ENCODE measurements at places on chromosomes 4 and X. TPM values are rescaled to one million over a fixed set of nuclear protein-coding genes. Genes with fewer than 3 reads are reported as not detected.

DNA sequence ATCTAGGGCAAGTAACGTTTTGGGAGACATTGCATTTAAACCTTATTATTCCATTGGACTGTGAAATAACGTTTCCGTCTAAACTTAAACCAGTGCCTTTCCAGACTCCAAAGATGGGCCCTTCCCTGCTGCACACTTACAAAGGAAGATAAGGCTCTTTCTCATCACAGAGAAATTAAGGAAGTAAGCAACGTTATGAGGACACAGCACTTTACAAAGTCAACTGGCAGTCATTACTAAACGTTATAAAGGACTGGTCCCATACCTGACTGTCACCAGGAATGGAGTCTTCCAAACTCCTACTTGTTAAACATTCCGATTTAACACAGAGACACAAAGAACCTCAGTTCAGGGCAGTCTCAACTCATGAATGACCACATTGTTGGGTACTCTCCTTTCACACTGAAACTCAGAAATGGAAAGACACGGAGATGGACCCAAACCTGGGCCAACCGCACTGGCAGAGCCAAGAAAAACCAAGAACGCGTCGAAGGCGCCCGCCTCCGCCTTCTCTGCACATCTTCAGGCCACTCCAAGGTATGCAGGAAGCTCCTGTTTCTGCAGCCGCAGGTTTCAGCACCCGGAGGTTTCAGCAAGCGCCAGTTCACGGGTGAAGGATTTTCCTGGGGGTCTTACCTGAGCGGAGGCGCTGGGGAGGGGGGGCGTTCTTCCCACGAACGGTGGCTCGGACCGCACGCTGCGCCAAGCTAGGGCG lies 670 bp downstream of the PAPSS1 start:
- no peak for DNase-seq

DNA sequence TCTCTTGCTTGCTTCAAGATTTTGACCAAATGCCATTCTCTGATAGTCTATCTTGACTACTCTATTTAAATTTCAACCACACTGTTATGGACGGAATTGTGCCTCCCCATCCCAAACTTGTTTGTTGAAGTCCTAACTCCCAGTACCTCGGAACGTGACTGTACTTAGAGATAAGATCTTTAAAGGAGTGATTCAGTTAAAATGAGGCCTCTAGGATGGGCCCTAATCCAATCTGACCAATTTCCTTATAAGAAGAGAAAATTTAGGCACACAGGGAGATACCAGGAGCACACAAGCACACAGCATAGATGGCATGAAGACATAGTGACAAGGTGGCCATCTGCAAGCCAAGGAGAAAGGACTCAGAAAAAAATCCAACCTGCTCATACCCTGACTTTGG lies 269.9 kb downstream of the KCNIP4 start:
- no peak for DNase-seq

ESX1 gene
- 0.08 TPM for polyA plus RNA-seq

CXCL1 gene
- polyA plus RNA-seq: 0.75 TPM

DNA sequence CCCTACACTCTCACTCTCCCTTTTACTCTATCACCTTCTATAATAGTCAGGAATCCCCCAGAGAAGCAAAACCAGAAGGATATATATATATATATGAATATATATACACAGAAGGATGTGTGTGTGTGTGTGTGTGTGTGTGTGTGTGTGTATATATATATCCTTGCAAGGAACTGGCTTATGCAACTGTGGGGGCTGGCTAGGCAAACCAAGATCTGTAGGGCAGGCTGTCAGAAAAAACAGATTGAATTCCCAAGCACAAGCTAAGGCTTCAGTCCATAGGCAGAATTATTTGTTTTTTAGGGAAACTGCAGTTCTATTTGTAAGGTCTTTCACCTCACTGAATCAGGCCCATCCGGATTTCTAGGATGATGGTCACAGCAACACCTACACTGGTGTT lies 13.0 kb upstream of the KLHL2 start:
- DNase-seq: no peak

PIR gene
- 3.2 TPM for polyA plus RNA-seq

PABPC1L2A gene
- polyA plus RNA-seq: not detected

- DNase-seq: peak; percentile 33
These were observed 157.9 kb downstream of the DHRSX start for GRCh38 chrX:2342874-2343273.

DNA sequence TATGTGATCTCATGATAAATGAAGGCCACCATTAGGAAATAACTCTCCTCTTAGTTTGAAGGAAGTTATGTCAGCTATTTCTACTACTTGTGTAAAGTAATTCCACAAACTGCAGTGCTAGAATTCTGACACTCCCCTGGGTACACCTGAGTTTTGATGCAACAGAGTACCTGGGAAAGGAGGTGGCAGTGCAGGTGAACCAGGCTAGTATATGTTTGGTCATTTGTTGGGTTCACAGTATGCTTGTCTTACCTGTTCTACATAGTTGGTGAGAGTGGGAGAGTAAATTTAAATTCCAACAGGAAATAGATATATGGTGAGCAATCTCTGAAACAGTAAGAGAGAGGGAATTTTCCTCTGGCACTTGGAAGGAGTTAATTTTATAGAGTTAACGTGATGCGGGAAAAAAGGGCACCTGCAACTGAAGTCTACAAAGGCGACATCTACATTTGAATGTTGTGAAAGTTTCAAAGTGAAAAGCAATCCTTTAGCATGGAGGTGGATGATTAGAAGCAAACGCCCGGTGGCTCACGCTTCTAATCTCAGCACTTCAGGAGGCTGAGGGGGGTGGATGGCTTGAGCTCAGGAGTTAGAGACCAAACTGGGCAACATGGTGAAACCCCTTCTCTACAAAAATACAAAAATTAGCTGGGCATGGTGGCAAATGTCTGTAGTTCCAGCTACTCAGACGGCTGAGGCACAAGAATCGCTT lies 8.3 kb upstream of the SLC10A6 start:
- no peak for DNase-seq

LRP2BP gene
- 5.2 TPM for polyA plus RNA-seq

GRCh38 chr4:25271866-25272265 lies 38.0 kb downstream of the PI4K2B start:
- no peak for DNase-seq

MAGEA9B gene
- polyA plus RNA-seq: not detected

DNA sequence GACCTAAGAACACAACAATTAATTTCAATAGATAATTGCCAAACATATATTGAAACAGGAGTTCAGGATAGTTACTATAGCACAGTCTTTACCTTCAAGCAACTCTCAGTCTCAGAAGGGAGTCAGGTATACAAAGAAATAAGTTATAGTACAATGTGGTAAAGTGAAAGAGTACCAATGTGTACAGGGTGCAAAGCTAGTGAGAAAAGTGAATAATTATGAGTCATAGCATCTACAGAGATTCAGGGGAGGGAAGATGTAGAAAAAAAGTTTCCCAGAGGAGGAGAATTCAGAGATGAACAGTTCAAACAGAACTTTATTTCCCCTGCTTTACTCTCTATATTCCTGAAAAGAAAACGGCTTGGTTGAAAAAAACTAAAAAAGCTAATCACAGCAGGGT lies 22.7 kb upstream of the DKK2 start:
- no peak for DNase-seq

MSANTD1 gene
- 0.45 TPM for polyA plus RNA-seq

DNA sequence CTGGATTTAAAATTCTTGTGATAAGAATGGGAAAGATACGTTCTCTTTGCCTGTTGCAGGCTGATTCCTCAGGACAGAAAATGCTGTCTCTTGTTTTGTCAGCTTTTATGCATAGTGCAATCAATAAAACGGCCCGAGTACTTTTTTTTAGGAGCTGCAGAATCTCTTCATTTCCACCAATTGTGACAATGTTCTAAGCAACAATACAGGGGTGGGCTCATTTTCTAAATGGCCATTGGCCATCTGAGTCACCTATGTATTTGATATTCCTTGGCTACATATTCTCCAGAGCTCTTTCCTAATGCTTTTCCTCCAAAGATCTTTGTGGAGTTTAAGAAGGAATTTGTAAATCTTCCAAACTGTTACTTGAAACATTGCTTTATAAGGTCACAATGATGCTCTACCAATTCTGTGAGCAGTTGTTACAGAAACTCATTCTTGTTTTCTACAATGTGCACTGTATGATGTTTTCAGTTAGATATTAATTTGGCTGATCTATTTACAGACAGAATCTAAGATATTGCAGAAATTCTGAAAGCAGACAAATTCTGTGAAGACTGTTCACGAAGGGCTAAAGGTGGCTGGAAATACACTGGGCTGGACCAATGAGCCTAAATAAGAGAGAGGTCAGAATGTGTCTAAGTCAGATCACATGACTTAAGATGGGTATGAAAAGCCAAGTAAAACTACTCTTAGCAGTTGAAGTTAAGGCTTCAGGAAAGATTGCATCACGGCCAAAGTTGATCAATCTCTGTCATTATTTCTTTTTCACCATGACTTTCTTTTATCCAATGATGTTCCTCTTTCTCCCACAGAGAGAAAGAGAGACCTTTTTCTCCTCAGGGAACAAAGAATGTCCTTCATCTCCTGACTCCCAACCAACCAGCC lies 33.4 kb downstream of the TAPT1 start:
- DNase-seq: no peak

MAGEB3 gene
- polyA plus RNA-seq: not detected

DNA sequence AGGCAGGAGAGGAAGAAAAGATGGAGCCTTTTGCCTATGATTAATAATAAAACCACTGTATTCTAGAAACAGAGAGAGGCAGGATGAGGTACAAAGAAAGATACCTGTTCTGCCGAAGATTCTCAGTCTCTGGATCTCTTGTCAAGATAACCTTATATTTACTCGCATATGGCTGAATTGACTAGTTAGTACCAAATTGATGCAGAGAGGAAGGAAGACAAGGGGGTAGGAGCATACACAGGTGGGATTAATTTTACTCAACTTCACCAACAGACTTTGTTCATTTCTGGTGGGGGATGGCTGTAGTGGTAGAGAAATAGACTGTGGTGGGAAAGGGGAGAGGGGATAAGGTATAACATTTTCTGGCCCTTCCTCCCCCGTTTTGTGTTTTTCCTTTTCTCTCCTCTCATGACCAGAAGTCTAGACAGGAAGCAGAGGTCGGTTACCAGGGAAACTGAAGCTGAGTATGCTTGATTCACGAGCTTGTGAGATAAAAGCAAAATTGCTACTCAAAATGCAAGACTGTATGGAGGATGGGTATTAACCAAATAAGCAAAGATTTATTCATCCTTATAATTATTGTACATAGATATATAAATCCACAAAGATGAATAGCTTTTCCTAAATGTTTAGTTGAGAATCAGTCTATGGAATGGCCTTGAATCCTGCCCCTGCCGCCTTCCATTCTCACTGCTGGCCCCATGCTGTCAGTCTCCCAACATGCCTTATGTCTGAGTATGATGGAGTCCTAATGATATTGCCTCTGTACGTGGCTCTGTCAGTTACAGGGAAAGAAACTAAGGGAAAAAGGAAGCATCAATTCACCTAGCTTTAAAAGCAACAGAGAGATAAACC lies 17.8 kb upstream of the PAGE2B start:
- DNase-seq: no peak

- no peak for DNase-seq
These were observed 71.9 kb downstream of the GC start for GRCh38 chr4:71711985-71712348.

DNA sequence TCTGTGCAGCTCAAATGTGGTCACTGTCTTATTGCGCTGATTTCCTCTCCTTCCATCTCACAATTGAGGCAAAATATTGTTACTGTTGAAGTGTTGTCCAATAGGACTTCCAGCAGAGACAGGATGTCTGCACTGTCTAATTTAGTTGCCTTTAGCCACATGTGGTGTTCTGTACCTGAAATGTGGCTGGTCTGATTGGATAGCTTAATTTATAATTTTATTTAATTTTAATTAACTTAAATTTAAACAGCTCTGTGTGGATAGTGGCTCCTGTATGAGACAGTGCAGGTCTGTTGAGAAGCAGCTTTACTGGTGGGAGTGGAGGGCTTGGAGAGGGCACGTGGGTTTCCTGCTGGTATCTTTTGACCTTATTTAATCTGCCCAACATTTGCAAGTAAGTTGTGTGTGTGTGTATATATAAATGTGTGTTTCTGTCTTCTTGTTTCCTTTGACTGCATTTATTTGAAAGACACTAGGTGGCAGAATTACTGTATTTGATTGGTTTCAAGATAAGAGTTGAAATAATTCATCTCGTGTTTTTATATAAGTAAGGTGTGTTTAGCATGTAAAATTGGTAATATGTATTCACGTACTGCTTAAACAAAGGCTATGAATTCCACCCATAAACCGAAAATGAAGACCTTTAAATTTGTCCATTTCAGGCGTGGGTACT lies 55.3 kb upstream of the MSANTD1 start:
- no peak for DNase-seq

DNA sequence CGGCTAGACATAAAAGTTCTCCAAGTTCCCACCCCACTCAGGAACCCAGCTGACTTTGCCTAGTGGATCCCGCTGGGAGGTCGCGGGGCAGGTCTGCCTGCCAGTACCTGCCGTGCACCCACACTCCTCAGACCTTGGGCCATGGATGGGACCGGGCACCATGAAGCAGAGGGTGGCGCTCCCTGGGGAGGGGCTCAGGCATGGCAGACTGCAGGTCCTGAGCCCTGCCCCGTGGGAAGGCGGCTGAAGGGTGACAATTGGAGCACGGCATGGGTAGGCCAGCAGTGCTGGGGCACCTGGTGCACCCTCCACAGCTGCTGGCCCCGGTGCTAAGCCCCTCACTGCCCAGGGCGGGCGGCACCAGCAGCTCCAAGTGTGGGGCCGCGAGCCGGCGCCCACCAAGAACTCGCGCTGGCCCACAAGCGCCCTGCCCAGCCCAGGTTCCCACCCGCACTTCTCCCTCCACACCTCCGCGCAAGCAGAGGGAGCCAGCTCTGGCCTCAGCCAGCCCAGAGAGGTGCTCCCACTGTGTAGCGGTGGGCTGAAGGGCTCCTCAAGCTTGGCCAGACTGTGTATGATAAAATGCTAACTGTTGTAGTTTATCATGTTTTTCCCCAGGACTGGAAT lies 63.1 kb downstream of the UGT2A2 start:
- no peak for DNase-seq

- DNase-seq: no peak
These were observed 30.7 kb upstream of the CLCN4 start for GRCh38 chrX:10126044-10126443.

GRCh38 chr4:182510836-182511235 lies 267.6 kb downstream of the TENM3 start:
- no peak for DNase-seq

EXOC1L gene
- polyA plus RNA-seq: not detected

FAM199X gene
- polyA plus RNA-seq: 12.2 TPM

DNA sequence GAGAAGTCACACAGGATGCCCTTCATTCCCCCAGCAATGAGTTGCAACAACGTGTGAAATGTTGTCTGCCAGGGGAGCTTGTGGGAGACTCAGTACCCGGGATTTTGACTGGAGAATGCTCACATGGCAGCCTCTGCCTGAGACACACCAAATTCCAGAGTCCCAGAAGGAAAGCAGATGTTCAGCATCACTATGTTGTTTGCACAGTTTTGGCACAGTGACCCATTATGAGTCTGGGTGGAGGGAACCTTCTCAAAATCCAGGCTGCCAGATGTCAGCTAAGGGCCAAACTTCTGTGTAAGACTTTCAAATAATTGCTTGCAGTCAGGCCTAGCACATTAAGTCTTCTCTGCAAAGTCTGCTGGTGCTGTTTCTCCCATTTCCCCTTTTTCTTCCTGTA lies 1029.7 kb upstream of the TENM3 start:
- DNase-seq: peak; percentile 9

- DNase-seq: no peak
These were observed 84.0 kb downstream of the RTL9 start for GRCh38 chrX:110442635-110443034.
